ENCODE measurements at places on chromosomes 6 and 20.

- no peak for DNase-seq
These were observed 104.4 kb upstream of the KHDRBS2 start for GRCh38 chr6:62390401-62390800.

- DNase-seq, result no peak
These were observed 7.5 kb upstream of the FOXP4 start for GRCh38 chr6:41538556-41539182.

DNA sequence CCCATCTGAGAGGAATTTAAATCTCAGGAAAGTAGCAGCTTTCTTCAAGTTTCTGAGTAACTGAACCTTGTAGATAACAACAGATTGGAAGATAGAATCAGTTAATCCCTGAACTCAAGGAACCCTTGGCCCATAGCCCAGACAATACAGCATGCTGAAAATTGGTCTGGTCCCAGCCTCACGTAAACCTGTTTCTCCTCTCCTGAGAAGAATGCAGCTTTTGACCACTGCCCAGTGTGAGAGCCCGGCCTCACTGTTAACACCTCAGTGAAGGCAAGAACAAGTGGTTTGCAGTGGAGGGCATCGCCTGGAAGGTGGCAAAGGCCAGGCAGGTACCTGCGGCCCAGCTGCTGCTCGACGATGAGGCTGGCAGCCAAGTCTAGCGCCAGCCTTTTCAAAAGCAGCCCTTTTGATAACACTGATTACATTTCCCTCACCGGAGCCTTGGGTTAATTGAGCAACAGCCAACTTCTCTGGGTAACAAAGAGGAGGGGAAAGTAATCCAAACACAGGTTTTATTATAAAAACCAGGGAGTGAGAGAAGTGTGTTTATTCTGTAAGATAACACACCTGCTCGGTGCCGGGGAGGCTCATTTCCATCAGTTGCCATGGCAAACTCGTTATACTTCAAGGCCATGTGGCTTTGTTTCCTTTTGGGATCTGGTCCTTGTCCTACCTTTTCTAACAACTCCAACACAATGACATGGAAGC is 54.0 kb downstream of the TRAF3IP2 start:
- no peak for DNase-seq

GRCh38 chr6:166330612-166331011 is 11.7 kb downstream of the SFT2D1 start:
- no peak for DNase-seq

DNA sequence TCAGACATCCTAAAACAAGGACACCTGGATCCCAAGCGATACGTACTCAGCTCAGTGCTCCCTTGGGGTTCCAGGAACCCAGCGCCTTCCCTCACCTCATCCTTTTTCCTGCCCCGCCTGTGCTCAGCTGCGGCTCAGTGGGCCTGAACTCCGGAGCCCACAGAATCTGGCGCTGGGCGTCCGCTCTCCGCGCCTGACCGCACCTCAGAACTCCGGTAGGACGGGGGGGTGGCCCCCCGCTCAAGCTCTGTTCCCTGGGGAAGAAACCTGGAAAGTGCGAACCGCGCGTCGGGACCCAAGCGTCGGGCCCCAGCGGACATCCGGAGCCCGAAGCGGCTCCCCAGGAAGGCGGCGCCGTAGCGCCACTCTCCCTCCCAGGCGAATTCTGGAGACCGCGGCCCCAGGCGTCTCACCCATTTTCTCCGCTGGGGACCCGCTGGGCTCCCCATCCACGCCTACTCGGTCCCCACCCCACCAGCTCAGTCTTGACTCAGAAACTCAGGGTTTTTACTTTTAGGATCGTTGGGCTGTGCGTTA is 336 bp upstream of the LY6G5C start:
- DNase-seq, result peak; percentile 68
